ENCODE measurements at places on chromosomes 4 and X. TPM values are rescaled to one million over a fixed set of nuclear protein-coding genes. Genes with fewer than 3 reads are reported as not detected.

Gene MAGEB1
- total RNA-seq: not detected

- DNase-seq: no peak
Observed at GRCh38 chr4:129162450-129162849, 66.5 kb downstream of the C4orf33 start.

DNA sequence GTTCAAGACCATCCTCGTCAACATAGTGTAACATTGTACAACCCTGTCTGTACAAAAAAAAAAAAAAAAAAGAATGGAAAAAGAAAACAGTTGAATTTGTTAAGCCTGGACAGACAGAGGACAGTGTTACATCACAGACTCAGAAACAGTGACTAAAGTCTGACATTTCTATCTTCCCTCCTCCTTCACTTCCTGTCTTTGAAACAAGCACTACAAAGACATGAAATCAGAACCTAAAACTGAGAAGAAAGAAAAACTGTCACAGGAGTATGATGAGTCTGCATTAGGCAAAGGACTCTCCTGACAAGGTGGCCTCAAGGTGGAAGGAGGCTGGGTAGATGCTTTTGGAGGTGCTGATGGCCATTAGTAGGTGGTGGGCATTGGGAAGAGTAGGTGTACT, 126.7 kb downstream of the RBM47 start:
- DNase-seq: peak; percentile 63

Gene NPY1R
- total RNA-seq: not detected

- DNase-seq: peak; percentile 87
Observed at GRCh38 chr4:103091601-103092223, 7.9 kb downstream of the BDH2 start.

Gene FABP2
- total RNA-seq: not detected

- no peak for DNase-seq
Observed at GRCh38 chr4:177907736-177908424, 465.6 kb upstream of the AGA start.

GRCh38 chr4:183936047-183936446, 30.9 kb downstream of the STOX2 start:
- no peak for DNase-seq

DNA sequence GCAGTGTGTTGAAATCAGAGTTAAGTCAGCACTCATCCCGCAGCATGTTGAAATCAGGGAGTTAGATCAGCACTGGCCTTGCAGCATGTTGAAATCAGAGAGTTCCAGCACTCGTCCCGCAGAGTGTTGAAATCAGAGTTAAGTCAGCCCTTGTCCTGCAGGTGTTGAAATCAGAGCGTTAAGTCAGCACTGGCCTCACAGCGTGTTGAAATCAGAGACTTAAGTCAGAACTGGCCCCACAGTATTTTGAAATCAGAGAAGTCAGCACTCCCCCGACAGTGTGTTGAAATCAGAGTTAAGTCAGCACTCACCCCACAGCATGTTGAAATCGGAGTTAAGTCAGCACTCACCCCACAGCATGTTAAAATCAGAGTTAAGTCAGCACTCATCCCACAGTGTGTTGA, 10.9 kb upstream of the UVSSA start:
- DNase-seq: no peak

Gene DGAT2L6
- total RNA-seq: not detected
